ENCODE measurements at places on chromosomes 2 and 18. TPM values are rescaled to one million over a fixed set of nuclear protein-coding genes. Genes with fewer than 3 reads are reported as not detected.

GRCh38 chr18:8959551-8960135 is 142.9 kb upstream of the NDUFV2 start:
- DNase-seq, result no peak
- H3K27me3 ChIP-seq, result no peaks in the 10 kb centered on the region
- H3K36me3 ChIP-seq, result peaks cover 11% of the 10 kb centered on the region
- no peak overlapping the region for H3K4me3 ChIP-seq

- 0 out of 2 replicates have a peak, but pooled peaks cover 4% of the 10 kb centered on the region for H3K4me1 ChIP-seq
- H3K27me3 ChIP-seq, result no peaks in the 10 kb centered on the region
- no peak overlapping the region for H3K4me3 ChIP-seq
Observed at GRCh38 chr2:43748333-43748732, 25.5 kb upstream of the DYNC2LI1 start.

GREB1L gene
- total RNA-seq, result 0.26 TPM

DNA sequence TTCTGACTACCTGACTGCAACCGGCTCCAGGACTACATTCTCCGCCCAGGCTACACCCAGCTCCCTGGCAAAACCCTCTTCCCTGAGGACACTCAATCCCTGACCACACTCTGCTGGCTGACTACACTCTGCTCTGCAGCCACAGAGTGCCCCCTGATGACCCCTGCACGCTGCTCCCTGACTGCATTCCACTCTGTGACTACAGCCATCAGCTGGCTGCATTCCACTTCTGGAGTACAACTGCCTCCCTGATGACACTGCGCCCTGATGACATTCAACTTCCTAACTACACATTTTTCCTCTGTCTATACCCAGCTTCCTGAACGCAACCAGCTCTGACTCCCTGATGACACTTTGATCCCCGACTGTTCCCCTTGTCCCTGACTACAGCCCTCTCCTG is 71.3 kb upstream of the NRXN1 start:
- DNase-seq, result peak; percentile 56
- no peaks in the 10 kb centered on the region for H3K27me3 ChIP-seq
- peak overlapping the region; percentile 24 for H3K27ac ChIP-seq

BARD1 gene
- 34.4 TPM for total RNA-seq

DNA sequence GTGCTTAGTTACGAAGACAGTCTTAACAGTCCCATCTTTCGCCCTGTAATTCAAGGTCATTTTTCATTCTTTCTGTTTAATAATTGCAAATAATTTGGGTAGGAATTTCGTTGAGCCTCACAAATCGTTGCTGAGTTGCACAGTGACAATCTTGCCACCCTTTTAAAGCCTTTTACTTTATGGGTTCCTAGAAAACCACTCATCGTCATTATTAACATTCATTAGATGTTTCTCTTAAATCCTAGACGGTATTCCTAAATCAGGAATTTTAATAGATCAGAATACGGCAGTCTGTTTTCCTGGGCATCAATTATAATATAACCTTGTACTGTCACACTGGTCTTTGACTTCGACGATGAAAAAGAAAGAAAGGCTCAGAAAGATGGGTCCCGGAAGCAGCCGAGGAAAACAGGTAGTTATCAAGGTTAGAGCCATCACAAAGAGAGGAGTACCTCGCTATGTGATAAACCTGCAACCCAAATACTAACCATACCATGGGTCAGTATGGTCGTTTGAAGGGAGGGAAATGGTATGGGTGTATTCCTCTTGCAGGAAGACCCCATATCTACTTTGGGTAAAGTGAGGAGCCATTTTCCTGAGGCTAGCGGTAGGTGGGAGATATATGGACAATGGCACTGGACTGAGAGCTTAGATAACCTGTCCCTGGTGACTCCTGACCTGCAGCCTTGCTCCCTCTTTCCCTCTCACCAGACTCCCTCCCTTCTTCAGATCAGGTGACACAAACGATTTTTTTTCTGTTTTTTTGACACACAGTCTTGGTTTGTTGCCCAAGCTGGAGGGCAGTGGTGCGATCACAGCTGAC is 981 bp upstream of the SF3B1 start:
- peaks cover 14% of the 10 kb centered on the region for H3K36me3 ChIP-seq
- H3K27me3 ChIP-seq, result no peaks in the 10 kb centered on the region
- DNase-seq, result no peak
- peaks cover 32% of the 10 kb centered on the region for H3K4me1 ChIP-seq
- peak overlapping the region; percentile 99 for H3K4me3 ChIP-seq

DNA sequence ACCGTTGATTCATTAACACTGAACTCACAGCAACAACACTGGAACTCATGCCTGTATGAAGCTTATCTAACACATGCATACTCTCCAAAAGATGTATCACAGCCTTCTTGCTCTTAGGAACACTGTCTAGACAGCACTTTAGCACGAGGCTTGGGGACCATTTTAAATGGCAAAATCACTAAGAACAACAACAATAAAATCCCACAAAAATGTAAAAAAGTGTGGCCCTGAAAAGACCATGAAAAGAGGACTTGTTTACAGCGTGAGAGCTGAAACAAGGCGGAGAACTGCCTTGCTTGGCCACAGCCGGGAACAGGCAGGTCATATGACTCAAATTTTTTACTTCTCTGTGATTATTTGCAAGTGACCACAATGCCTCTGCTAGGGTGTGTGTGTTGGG is 48.1 kb downstream of the CHN1 start:
- H3K4me3 ChIP-seq, result no peak overlapping the region
- H3K27me3 ChIP-seq, result no peaks in the 10 kb centered on the region
- DNase-seq, result no peak
- H3K36me3 ChIP-seq, result peaks cover 9% of the 10 kb centered on the region
- H3K27ac ChIP-seq, result peak overlapping the region; percentile 77

- no peak overlapping the region for H3K27ac ChIP-seq
- no peaks in the 10 kb centered on the region for H3K27me3 ChIP-seq
- no peak overlapping the region for H3K4me3 ChIP-seq
- H3K4me1 ChIP-seq, result peaks cover 12% of the 10 kb centered on the region
Observed at GRCh38 chr2:174183076-174183475, 65.3 kb downstream of the OLA1 start.

SLC25A12 gene
- 7.3 TPM for total RNA-seq

GRCh38 chr2:54084600-54084999 is 30.8 kb upstream of the ACYP2 start:
- no peak overlapping the region for H3K4me3 ChIP-seq
- no peaks in the 10 kb centered on the region for H3K36me3 ChIP-seq
- no peaks in the 10 kb centered on the region for H3K4me1 ChIP-seq
- DNase-seq, result no peak
- H3K27me3 ChIP-seq, result no peaks in the 10 kb centered on the region

ADD2 gene
- total RNA-seq, result 187 TPM

- DNase-seq, result no peak
- H3K36me3 ChIP-seq, result peaks cover 33% of the 10 kb centered on the region
- no peaks in the 10 kb centered on the region for H3K27me3 ChIP-seq
- H3K4me1 ChIP-seq, result peaks cover 4% of the 10 kb centered on the region
- no peak overlapping the region for H3K27ac ChIP-seq
Observed at GRCh38 chr2:206993396-206993911, 54.1 kb downstream of the CPO start.

Measured in WTC11 (cell line).